ENCODE measurements at places on chromosomes 1 and 21.

- no peak for DNase-seq
Observed at GRCh38 chr1:185284533-185285276, 32.3 kb downstream of the IVNS1ABP start.

- no peak for DNase-seq
Observed at GRCh38 chr1:59393211-59394180, 96.6 kb downstream of the FGGY start.

- no peak for DNase-seq
Observed at GRCh38 chr1:117339866-117340700, 27.2 kb upstream of the MAN1A2 start.

GRCh38 chr1:68047659-68048026 lies 2.8 kb downstream of the DIRAS3 start:
- DNase-seq: no peak

- DNase-seq: no peak
Observed at GRCh38 chr1:95653618-95654017, 419.6 kb downstream of the RWDD3 start.

GRCh38 chr1:199489594-199489993 lies 537.9 kb upstream of the NR5A2 start:
- no peak for DNase-seq

GRCh38 chr1:6824665-6825368 lies 39.6 kb downstream of the CAMTA1 start:
- DNase-seq: no peak

DNA sequence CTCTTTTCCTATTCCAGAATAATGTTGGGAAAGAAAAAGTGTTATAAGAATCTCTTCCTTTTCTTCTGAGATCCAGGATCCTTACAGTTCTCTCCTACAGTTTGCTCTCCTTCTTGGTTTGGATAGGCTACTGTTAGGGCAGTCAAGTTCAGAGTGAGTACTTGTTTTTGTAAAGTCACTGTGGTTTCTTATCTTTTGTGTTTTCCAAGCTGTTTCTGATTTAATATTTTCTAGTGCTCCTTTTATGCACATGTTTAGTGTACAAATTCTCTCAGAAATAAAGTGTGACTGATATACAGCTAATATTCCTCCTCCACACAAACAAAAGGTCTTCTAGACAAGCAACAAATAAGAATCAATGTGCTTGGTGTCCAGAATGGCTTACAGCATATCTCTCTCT lies 107.7 kb downstream of the BACH1 start:
- DNase-seq: no peak

DNA sequence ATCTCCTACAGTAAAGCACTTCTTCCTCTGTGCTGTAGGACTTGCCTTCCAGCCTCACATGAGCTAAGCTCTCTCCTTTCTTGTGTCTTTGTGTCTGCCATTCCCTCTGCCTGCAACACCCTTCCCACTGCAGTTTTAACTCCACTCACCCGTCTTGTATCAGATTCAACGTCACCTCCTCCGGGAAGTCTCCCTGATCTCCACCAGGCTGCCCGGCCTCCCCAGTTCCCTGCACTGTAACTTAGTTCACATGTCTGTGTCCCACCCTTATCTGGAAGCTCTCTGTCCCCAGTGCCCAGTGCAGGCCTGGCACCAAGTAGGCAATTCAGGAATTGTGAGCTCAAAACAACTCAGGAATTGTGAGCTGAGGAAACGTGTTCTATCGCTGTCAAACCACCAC lies 96.4 kb downstream of the GLIS1 start:
- no peak for DNase-seq

- DNase-seq: peak; percentile 50
Observed at GRCh38 chr1:28249013-28249865, 10.1 kb upstream of the SESN2 start.
